ENCODE measurements at places on chromosomes 2 and 18.

DNA sequence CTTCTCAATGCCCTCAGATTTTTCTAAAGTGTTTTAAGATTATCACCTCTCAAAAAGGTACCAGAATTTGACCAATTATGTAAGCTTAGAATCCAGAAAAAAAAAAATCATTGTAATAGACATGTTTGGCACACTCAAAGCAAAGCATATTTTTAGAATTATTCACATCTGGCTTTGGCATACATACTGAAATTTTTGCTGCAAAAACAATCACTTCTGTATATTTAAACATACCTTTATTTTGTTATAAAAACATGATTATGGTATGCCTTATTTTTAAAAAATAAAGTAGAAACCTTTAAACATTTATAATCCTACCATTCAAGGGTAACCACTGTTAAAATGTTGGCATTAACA lies 143.3 kb downstream of the ESCO1 start:
- no peak for DNase-seq

DNA sequence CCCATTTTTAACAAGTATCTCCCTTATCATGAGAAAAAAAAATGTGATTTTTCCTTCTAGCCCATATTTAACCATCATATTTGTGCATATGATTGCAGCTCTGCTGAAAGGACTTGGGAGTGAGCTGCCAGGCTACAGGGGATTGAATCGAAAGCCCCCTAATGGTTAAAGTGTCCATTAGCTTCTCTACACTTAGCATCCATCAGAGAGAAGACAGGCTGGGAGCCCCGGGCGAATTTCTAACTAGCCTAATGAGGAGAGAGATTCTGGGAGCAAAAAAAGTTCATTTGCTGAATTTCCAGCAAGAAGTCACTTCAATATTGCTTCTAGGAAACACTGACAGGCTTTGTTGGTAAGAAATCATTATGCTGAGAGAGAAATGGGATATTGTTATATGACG lies 848.8 kb downstream of the TDRD15 start:
- no peak for DNase-seq

DNA sequence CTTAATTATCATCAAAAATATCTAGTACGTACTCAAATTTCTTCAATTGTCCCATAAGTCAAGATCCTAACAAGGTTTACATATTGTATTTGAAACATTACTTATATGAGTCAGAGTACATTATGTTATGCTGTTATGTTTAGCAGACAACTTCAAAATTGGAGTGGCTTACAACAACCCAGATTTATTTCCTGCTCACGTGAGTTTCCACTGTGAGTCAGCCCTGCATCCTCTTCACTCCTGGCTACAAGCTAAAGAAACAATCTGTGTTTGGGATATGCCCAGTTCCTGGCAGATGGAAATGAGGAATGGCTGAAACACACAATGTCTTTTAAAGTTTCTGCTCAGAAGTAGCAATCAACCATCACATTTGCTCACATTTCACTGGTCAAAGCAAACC lies 31.5 kb upstream of the TANC1 start:
- no peak for DNase-seq

- DNase-seq = peak; percentile 73
Observed at GRCh38 chr18:32714571-32715148, 58.2 kb downstream of the KLHL14 start.

DNA sequence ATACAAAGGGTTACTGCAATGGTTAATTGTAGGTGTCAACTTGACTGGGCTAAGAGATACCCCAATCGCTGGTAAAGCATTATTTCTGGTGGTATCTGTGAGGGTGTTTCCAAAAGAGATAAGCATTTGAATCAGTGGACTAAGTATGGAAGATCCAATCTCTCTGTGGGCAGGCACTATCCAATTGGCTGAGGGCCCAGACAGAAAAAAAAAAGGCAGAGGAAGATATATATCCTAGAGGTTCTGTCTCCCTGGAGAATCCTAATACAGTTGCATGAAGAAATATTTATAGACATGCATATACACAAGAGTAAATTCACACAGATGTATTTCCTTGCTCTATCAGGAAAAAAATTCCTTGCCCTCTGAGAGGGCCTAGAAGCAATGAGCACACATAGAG lies 43.9 kb downstream of the TBC1D8 start:
- DNase-seq = no peak

GRCh38 chr2:96259497-96259921 lies 6.3 kb downstream of the TMEM127 start:
- DNase-seq = no peak

GRCh38 chr18:26813043-26813442 lies 52.5 kb downstream of the AQP4 start:
- peak; percentile 66 for DNase-seq

GRCh38 chr2:234373481-234374149 lies 123.3 kb downstream of the ARL4C start:
- DNase-seq = no peak

GRCh38 chr2:152950126-152950525 lies 231.7 kb downstream of the ARL6IP6 start:
- no peak for DNase-seq

- no peak for DNase-seq
Observed at GRCh38 chr2:28310107-28310506, 82.6 kb upstream of the FOSL2 start.

DNA sequence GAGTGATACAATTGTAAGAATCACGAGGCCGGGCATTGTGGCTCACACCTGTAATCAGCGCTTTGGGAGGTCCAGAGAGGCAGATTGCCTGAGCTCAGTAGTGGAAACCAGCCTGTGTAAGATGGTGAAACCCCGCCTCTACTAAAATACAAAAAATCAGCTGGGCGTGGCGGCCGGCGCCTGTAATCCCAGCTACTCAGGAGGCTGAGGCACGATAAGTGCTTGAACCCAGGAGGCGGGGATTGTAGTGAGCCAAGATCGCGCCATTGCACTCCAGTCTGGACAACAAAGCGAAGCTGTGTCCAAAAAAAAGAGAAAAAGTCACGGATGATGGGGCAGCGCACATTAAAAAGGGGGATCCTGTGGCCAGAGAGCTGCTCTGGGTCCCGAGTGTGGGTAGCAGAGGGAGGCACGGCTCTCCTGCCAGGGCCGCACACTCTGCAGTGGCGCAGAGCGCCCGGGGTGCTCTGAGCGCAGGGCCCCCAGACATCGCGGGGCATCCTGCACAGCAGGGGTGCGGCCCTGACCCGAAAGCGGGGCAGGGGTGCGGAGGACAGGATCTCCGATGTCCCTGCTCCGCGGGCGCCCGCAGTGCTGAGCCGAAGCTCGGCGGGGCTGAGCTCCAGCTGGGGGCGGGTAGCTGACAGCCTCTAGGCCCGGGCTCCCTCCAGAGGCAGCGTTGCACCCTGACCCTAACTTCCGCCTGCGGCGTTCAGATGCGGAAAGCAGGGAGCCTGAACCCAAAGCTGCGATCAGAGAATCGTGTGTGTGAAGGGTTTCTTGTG lies 30.4 kb upstream of the RAB6D start:
- peak; percentile 35 for DNase-seq

DNA sequence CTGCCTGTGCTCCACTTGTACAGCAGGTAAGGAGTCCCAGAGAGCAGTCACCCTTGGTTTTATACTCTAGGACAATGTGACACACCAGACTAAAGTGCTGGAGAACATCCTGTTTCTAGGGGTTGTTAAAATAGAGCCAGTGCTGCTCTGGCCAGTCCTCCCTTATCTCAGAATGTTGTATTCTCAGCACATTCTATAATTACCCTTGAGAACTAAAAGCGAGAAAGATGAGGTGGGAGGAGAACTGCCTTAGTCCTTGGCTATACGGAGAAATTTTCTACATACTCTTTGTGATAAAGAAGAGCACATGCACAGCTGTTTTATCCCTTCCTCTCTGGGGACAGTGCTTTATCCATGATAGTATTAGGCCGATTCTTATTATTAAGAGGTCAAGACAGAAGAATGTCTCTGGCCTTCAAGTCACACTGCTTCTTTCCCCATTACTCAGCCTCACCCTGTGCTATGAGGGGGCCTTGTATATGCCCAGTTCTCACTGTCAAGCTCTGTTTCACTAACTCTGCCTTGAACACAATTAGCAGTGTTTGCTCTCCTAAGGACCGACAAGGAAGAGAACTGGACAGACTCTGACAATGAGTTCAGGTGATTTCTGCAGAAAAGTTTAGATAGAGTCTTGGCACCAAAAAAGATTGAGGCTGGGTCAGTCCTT lies 385.8 kb downstream of the TRIB2 start:
- no peak for DNase-seq

GRCh38 chr18:73245345-73245744 lies 377.6 kb upstream of the NETO1 start:
- DNase-seq = no peak

- DNase-seq = peak; percentile 15
Observed at GRCh38 chr2:71939588-71940535, 207.8 kb downstream of the CYP26B1 start.

DNA sequence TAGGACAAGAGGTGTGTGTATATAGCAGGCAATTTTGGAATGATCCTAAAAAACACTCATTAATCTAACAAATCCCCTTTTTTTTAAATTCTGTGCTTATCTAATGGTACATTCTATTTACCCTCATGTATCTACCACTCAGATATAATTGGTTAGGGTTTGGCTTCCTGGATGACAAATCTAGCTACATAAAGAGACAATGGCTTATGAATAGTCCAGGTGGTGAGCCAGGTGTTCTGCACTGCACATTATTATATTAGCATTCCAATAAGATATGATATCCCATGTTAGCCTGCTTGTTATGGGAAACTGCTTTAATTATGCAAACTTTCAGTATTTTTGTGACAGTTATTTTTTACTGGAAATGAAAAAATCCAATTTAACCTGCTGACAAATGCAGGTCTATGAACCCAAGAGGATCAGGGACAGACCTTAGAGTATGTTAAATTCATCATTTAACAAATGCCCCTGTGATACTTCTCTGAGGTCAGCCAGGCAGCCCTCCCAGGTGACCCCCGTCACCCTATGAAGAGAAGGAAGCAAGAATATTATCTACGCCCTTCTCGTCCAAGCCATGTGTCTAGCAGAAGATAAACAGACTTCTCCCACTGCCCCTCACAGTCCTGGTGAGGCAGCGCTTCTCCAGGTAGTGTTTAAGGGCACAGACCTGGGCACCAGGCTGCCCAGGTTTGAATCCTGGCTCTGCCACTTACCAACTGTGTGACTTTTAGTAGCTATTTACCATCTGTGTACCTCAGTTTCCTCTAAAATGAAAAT lies 83.0 kb downstream of the ADD2 start:
- DNase-seq = no peak

DNA sequence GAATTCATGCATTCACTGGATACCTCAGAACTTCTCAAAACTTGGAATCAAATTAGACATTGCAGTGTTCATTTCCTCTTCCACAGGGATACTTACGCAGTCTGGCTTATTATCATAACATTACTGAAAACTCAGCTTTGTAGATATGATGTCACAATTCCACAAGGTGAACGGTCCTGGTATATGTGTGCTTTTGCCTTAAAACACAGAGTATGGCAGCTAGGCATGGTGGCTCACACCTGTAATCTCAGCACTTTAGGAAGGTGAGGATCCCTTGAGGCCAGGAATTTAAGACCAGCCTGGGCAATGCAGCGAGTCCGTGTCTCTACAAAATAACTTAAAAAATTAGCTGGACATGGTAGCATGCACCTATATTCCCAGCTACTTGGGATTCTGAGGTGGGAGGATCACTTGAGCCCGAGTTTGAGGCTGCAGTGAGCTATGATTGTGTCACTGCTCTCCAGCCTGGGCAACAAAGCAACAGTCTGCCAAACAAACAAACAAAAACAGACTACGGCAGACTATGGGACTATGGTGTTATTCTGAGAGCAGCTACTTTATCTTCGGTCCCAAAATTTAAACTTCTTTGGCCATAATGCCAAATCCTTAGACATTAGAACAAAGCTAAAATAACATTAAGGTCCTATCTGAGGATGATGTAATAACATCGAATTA lies 1191.9 kb upstream of the SLC39A10 start:
- DNase-seq = no peak

DNA sequence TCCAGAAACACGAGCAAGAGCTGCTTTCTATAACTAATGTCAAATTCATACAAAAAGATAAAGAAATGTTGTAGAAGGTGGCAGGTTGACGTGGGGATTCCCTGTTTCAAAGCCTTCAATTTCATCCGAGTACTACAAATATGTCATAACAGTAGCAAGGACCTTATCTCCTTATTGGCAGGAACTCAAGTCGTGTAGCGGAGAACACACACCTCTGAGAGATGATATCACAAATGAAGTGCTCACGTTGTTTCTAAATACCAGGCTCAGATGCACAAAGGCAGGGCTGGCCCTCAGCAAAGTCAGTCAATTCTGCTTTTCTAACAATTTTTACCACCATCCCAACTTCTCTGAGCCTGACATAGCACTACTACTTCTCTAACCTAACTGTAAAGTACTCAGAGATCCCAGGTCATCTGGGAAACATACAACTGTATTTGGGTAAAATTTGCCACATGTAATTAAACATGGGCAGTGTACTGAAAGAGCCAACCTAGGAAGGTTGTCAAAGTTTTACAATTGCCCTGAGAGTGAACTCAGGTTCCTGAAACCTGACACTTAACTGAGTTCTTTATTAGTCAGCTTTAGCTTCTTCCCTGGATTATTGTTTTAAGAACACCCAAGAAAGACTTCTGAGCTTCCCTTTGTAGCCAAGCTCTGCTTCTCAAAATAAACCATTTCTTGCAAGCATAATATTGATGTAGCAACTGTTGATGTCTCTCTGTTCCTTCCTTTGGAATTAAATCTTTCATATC lies 813.7 kb upstream of the ACVR2A start:
- DNase-seq = no peak

Data from D341Med (cell line).